ENCODE measurements at places on chromosomes 16 and 17. TPM values are rescaled to one million over a fixed set of nuclear protein-coding genes. Genes with fewer than 3 reads are reported as not detected.

DNA sequence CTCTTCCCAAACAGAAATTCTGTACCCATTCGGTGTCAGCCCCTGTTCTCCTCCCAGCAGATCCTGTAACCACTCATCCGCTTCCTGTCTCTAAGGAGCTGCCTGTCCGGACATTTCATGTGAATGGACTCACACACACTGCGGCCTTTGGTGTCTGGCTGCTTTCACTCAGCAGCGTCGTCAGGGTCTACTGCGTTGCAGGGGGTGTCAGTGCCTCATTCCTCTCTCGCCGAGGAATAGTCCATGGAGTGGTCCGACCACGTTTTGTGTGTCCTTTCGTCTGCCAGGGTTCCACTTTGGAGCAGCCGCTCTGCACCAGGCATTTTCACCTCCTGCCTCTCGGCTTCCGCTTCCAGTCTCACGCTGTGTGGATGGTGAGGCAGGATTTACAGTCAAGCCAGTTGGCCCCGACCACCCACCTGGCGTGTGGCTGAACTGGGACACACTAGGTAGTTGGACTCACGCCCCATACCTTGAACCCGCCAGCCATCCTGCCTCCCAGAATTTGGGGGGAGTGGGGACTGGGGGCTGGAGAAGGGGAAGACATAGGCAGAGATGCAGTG, 188.2 kb upstream of the CIBAR2 start:
- no peak overlapping the region for H3K4me3 ChIP-seq
- H3K36me3 ChIP-seq = no peaks in the 10 kb centered on the region
- no peak for DNase-seq
- peaks cover 21% of the 10 kb centered on the region for H3K4me1 ChIP-seq
- H3K27me3 ChIP-seq = no peaks in the 10 kb centered on the region

- H3K36me3 ChIP-seq = no peaks in the 10 kb centered on the region
- no peak overlapping the region for H3K4me3 ChIP-seq
- no peak for DNase-seq
- H3K27me3 ChIP-seq = peaks cover 3% of the 10 kb centered on the region
- no peak overlapping the region for H3K27ac ChIP-seq
- H3K4me1 ChIP-seq = peaks cover 8% of the 10 kb centered on the region
Measured at GRCh38 chr17:31388770-31389656, 2.5 kb upstream of the RAB11FIP4 start.

DNA sequence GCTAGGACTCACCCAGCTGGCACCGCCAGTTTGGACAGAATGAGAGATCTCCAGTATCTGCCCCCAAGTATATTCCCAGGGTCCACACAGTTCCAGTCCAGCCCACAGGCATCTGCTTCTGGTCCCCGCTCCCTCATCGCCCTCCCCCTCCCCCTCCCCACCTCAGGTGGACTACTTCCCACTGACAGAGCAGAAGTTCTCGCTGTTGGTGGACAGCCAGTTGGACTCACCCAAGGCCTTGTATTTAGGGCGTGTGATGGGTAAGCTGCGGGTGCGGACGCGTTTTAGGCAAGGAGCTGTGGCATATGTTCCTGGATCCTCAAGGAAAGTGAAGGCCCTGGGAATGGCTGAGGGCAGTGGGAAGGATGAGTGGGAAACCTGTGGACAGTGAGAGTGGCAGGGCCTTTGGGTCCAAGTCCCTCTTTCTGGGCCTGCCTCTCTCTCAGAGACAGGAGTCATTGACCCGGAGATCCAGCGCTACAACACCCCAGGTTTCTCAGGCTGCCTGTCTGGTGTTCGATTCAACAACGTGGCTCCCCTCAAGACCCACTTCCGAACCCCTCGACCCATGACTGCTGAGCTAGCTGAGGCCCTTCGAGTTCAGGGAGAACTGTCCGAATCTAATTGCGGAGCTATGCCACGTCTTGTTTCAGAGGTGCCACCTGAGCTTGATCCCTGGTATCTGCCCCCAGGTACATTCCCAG, 14.9 kb downstream of the CNTNAP1 start:
- H3K4me3 ChIP-seq = no peak overlapping the region
- H3K36me3 ChIP-seq = peaks cover 45% of the 10 kb centered on the region

DNA sequence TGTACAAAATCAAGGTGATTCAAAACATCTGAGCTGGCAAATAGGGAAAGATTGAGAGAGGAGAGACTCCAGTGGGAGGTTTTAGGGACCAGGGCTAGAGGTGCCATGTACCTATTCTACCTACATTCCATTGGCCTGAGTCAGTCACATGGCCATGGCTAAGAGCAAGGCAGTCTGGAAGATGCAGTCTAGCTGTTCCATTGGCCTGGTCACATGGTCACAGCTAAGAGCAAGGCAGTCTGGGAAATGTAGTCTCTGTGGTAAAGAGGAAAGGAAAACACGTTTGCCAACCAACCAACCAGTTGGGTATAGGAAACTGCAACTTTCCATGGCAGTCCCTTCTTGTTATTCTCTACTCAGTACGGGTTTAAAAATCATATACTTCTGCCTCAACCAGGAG, 369.1 kb downstream of the XYLT1 start:
- H3K27ac ChIP-seq = no peak overlapping the region
- H3K4me3 ChIP-seq = no peak overlapping the region
- no peak for DNase-seq

DNA sequence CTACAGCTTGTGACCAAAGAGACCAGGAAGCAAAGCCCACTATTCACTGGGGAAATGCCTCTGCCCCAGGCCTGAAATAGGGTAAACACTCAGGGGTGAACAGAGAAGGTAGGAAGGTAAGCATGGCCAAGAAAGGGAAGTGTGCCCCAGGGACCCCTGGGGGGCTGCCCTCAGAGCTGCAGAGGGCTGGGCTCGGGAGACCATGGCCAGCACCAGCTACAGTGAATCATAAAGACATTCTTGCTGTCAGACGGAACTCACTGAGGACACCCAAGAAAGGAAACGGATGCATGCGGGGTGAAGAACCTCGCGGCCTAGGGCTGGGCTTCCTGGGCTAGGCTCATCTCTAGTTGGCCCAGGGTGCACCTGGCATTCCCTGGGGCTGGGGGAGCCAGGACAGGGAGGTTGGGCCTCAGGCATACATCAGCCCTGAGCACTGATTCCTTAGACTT, 9.6 kb downstream of the HIC1 start:
- no peaks in the 10 kb centered on the region for H3K4me1 ChIP-seq
- peaks cover 61% of the 10 kb centered on the region for H3K36me3 ChIP-seq
- H3K27ac ChIP-seq = no peak overlapping the region
- no peak for DNase-seq
- H3K27me3 ChIP-seq = no peaks in the 10 kb centered on the region

- no peak overlapping the region for H3K4me3 ChIP-seq
- H3K27ac ChIP-seq = no peak overlapping the region
- no peaks in the 10 kb centered on the region for H3K4me1 ChIP-seq
- H3K27me3 ChIP-seq = no peaks in the 10 kb centered on the region
- DNase-seq = no peak
Measured at GRCh38 chr17:55186937-55187770, 77.6 kb upstream of the HLF start.

DNA sequence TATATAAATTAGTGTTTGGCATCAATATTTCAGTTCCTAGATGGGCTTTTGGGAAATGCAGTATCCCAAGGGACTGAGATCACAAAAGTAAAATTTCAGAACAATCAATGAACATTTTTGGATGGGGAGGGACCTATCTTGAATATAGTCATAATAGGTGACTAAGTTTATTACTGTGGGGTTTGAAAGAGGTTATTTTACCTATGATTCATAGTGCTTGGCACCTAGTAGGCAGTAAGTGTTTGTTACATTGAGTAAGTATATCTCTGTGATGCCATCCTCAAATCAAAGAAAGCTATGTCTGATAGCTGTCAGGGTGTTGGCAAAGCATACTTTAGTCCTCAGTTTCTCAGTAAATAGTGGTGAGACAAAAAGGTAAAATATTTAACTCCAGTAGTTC, 36.9 kb downstream of the ZNF207 start:
- no peaks in the 10 kb centered on the region for H3K27me3 ChIP-seq
- DNase-seq = no peak
- H3K36me3 ChIP-seq = peaks cover 15% of the 10 kb centered on the region

DNA sequence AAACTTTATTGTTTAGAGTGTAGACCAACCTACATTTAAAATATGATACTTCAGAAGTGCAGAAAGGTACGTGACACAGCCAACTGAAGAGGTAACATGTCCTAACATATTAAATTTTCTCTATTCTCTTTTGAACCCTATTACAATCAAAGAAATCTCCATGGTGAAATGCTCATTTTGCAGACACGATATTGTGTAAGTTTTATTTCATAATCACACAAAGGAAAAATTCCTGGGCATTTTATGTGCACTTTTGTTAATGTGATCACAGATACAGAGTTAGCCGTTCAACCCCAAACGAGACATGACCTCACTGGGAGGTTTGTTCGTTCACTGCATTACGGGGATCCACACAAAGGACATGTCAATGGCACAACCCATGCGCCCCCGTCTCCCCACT, 21.8 kb downstream of the KCNJ16 start:
- H3K4me3 ChIP-seq = no peak overlapping the region
- H3K36me3 ChIP-seq = no peaks in the 10 kb centered on the region
- H3K4me1 ChIP-seq = no peaks in the 10 kb centered on the region
- no peak overlapping the region for H3K27ac ChIP-seq
- no peaks in the 10 kb centered on the region for H3K27me3 ChIP-seq

DNA sequence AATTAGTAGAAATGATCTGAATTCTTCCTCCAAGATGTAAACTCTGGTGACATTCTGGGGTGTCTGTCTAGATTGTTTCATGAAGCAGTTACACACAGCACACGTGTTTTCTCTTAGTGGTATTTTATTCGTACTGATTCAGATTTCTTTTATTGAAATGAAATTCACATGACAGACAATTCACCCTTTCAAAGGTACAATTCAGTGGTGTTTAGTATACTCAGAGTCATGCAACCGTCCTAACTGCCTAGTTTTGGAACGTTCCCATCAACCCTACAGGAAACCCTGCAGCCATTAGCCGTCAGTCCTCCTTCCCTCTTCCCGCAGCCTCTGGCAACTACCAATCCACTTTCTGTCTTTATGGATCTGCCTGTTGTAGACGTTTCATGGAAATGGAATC, 8.8 kb downstream of the WFDC1 start:
- no peak for DNase-seq
- no peak overlapping the region for H3K27ac ChIP-seq
- H3K27me3 ChIP-seq = no peaks in the 10 kb centered on the region
- no peaks in the 10 kb centered on the region for H3K4me1 ChIP-seq

PHB1 gene
- 47.8 TPM for total RNA-seq

ASIC2 gene
- not detected for total RNA-seq

All from CD4-positive, CD25-positive, alpha-beta regulatory T cell (primary cell).